ENCODE measurements at places on chromosomes 4 and X.
A peak's percentile ranks its signal among the peaks of the same experiment; 100 is the strongest.

GRCh38 chr4:156754832-156755570, 216.6 kb downstream of the PDGFC start:
- no peak for DNase-seq

GRCh38 chrX:46922611-46923010, 10.4 kb downstream of the JADE3 start:
- DNase-seq: no peak

- no peak for DNase-seq
Measured at GRCh38 chr4:45701621-45702020, 422.2 kb downstream of the GABRG1 start.

DNA sequence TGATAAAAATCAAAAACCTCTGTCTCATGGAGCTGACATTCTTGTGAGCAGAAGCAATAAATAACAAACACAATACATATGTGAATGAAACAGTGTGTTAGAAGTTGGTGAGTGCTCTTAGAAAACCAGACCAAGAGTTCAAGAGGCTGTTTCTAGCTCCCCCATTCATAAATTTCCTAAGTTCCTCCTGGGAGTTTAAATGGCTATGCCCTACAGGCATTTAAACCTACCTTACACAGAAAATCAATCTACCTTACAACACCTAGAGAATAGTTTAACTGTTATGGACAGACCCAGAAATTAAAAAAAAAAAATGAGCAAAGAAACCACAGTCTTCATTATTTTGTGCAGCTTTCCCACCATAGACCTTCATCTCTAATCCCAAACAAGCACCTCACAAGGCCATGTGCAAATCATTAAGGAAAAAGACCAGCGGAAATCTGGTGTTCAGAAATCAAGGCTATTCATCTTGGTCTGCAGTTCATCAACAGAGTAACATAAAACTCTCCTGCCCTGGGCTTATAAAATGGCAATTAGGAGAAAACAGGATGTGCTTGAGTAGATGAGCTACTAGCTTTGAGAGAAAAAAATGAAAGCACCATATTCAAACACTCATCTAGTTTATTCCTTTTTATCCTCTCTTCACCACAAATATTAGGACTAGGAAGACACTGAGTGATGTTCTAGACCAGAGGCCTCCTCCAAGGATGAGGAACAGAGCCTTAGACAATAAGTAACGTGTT, 147.2 kb downstream of the SHROOM3 start:
- DNase-seq: peak; percentile 49

DNA sequence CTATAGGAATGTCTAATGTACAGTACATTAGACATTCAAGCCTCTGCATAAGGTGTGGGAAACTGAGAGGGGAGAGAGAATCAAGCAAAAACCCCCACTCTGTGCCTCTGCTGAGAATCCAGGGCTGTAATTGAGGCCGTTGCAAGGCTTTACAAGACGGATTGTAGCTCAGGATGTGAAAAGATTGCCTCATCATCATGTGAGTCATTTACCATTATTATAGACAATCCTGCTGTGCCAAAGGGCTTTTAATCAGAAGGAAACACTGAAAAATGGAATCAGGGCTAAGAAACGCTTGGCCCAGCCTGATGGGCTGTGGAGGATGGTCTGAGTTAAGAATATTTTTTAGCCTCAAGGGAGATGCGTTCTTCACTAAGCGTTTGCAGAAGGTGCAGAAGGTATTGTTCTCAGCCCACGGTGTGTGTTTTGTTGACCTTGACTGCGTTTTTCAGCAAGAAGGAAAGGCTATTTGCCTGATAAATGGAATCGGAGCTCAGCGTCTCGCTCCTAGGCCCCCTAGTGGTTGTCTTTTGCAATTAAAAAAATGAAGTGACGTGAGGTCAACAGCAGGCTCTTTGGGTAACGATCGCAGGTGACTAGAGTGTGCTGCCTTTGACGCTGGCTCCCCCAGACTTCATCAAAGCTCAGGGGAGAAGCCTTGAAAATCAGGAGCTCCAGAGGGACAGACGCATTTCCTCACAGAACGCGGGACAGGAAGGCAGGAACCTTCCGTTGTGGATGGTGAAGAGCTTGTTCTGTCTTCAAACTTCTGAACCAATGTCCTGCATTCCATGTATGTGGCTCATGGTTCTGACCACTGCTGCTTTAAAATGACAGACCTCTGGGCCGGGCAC, 18.1 kb upstream of the CHRNA9 start:
- DNase-seq: peak; percentile 87

GRCh38 chrX:2516623-2517022, 15.8 kb upstream of the DHRSX start:
- no peak for DNase-seq

DNA sequence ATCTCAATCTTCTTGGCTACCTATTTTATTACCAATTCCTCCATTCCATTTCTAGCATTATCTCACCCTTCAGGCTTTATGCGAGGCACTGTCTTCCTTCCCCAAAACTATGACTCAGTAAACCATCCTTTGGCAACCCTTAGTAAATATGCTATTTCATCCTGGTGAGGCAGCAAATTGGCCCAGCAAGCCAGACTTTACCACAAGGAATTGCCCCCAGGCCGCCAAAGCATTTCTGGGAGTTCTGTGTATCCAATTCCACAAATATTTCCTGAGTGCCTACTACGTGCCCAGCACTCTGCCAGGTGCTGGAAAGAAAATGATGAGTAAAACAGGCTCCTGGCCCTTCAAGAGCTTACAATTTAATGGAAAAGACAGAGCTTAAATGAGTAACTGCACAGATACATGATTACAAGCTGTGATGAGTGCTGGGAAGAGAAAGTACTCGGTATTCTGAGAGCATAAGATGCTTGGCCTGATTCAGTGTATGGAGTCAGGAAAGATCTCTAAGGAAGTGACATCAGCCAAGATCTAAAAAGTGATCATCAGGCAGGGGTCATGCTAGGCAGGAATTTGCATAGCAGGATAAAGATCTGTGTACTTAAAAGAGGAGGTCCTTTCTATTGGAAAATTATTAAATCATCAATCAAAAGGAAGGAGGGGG, 193.8 kb downstream of the ADAMTS3 start:
- DNase-seq: no peak

- no peak for DNase-seq
Measured at GRCh38 chr4:188025476-188025875, 29.9 kb downstream of the ZFP42 start.

DNA sequence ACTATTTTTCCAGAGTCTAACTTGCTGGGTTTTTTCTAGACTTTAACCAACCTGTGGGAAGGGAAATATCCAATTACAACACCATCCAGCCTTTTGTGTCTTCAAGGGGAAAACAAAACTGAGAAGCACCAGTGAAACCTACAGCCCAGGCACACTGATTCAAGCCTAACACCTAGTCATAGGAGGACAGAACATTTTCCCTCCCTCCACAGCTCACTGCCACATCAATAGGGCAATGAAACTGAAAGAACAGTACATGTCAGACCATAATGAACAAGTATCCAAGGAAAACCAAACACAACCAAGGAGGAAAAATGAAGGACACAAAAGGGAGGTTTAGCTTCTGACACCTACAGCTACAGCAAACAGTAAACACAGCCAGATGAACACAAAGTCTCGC, 17.6 kb downstream of the MAGEA8 start:
- DNase-seq: no peak

DNA sequence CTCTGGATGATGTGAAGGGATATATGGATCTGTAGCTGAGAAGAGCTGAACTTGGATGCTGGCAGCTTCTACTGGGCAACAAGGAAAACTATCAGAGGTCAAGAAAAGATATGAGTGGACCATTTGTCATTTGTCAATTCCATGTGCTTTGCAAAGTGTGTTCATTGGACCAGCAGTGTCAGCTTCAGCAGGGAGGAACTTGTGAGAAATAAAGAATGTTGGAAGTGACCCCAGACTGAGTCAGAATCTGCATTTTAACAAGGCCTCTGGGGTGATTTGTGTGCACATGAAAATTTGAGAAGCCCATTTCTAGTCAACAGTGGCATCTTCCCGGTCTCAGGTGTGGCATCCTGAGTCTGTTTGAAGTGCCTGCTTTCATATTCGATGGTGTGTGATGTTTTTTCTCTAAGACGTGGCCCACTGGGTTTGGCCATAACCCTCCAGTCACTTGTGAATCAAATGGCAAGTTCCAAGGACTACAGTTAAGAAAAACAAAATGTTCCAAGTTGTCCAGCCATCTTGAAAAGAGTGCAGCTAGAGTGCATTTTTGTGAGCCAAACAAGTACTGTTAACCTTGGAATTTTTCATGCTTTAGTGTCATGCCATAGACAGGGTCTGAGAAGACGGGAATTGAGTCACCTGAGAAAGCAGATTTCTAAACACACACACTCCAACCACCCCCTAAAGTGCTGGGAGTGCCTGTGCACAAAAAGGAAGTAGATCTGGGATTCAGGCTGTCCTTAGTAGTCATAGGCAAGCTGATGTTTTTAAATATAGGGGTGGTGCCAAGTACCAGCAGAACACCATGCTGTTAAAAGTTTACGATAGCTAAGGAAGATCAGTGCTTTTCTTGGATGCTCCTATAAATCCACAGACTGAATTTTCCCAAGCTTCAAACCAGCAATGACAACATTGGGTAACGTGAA, 26.4 kb downstream of the GPM6B start:
- no peak for DNase-seq

- DNase-seq: peak; percentile 100
Measured at GRCh38 chrX:318739-319578, at the start of gene GTPBP6. Gene GTPBP6, minus strand, starts transcription at chrX:318796. Its CDS starts 9 bp downstream, at chrX:318787.

- peak; percentile 73 for DNase-seq
Measured at GRCh38 chr4:22500128-22500611, 15.7 kb downstream of the ADGRA3 start.

GRCh38 chrX:154443992-154444754, at the start of gene FAM50A:
Gene FAM50A, plus strand, starts transcription at chrX:154444141. Its CDS starts 95 bp downstream, at chrX:154444236.
- DNase-seq: peak; percentile 70

DNA sequence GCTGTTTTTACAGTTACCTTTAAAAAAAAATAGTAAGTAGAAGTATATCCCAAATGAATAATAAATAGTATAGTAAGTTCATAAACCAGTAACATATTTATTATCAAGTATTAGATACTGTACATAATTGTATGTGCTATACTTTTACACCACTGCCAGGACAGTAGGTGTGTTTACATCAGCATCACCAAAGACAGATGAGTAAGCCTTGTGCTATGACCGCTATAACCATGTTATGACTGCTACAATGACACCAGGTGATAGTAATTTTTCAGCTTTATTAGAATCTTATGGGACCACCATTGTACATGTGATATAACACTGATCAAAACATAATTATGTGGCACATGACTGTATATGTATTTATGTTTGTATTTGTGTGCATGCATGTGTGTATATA, 27.3 kb downstream of the PABPC4L start:
- DNase-seq: no peak

DNA sequence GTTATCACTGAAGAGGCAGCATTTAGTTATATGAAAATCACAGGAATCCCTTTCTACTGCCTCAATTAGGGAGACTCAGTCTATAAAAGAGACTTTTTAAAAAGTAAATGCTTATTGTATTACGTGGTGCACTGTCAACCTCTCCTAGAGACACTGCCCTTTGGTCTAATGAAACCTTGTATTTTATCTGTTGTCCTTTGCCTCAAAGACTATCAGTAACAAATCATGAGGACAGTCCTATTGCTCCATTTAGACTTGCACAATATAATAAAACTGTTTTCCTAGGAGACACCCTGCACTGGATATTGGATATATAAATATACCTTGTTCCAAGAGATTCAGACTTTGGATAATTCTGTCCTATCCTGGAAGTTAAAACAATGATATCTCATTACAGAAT, 34.2 kb downstream of the VCX3A start:
- DNase-seq: peak; percentile 23

DNA sequence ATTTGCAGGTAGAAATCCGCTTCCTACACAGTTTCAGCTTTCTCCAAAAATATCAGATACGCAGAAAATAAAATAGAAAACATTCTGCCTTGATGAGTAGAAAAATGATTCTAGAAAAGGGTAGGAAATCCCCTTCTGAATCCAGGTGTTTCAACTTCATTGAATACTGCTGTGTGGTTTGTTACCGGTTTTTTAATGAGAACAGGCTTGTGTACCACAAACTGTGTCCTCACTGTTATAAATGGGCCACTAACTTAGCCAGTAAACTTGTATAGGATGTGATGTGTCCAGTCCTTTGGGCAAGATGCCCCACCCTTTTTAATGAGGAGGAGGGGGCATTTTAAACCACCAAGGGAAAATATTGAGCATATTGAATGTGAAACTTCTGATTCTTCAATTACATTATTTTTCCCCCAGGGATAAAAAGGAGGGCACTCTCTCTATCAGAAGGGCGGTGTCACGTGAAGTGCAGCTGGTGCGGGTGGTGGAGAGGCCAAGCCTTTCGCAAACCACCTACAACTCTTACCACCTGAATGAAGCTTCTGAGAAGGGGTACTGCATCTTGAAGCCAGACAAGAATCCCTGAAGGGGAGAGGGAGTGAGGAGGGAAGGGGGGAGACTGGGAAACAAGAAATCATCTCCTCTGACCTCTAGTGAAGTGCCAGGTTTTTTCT, 4.5 kb downstream of the CXXC4 start:
- peak; percentile 80 for DNase-seq

GRCh38 chrX:131626681-131627296, 82.9 kb downstream of the OR13H1 start:
- DNase-seq: no peak

All from small intestine (tissue), 16 donors.